ENCODE measurements at places on chromosomes 6 and 20.

- no peak for DNase-seq
These were observed 9.3 kb downstream of the TRAPPC3L start for GRCh38 chr6:116536216-116536621.

DNA sequence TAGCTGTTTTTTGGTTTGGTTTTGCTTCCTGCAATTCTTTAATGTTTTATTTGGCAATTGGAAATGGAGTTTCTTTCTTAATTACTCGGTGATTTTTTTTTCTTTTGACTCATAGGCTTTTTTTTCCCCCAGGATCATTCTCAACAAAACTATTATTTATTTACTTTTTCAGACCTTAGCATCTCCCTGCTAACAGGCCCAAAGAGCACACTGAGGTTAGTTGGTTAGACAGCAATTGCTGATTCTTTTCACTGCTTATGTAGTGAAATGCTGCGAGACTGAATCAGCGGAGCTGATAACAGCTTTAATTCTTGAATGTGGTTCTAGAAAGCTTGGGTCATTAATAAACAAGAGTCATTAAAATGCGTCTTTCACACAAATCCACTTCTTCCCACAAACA, 79.1 kb upstream of the ZFP64 start:
- no peak for DNase-seq

DNA sequence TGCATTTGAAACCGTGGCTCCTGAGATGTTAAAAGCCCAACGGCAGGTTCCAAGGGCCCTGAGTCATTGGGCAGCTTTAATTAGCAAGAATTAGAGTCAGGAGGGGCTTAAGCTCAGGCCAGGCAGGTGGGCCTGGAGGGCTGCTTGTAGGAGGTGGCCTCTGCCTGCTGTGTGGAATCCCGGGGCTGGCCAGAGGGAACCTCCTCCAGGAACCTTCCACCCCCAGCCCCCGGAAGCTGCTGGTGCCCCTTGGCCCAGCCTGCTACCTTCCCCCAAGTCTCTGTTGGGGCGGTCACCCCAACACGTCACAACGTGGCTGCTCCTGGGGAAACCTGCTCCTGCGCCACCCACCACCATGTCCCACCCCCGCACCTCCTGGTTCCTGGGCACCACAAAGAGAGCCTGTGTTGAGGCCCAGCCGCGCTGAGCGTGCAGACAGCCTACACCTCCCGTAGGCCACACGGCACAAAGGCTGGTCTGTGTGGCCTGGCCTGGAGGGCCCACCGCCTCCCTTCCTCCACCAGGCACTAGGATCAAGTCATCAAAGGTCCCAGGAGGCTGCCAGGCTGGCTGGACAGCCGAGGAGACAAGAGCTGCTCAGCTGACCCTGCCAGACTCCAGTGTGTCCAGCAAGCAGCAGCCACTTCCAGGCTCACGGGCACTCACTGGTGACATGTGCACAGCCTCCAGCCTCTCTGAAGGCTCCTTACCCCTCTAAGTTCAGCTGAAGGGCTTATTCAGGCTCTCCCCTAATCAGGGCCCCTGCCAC, 86.3 kb downstream of the SNX5 start:
- DNase-seq: no peak

GRCh38 chr6:84227044-84227433, 404 bp downstream of the CEP162 start:
- no peak for DNase-seq

DNA sequence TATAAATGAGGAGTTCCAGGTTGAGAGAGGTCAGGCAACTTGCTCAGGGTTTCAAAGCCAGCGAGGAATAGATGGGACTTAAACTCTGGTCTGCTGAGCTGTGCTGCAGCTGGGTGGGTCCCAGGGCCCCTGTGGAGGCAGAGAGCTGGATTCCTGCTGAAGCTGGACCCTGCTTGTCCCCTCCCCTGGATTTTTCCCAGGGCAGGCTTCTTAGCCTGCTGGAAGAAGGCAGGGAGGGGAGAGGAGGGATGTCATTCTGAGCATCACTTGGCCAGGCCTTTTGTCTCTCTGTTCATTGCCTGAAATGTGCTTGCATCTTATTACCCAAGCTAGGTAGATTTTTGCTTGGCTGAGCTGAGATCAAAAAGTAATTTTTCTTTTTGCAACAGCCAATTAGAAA, 133.7 kb downstream of the DHX35 start:
- DNase-seq: no peak

- no peak for DNase-seq
These were observed 325.0 kb downstream of the PREX1 start for GRCh38 chr20:48502758-48503157.

DNA sequence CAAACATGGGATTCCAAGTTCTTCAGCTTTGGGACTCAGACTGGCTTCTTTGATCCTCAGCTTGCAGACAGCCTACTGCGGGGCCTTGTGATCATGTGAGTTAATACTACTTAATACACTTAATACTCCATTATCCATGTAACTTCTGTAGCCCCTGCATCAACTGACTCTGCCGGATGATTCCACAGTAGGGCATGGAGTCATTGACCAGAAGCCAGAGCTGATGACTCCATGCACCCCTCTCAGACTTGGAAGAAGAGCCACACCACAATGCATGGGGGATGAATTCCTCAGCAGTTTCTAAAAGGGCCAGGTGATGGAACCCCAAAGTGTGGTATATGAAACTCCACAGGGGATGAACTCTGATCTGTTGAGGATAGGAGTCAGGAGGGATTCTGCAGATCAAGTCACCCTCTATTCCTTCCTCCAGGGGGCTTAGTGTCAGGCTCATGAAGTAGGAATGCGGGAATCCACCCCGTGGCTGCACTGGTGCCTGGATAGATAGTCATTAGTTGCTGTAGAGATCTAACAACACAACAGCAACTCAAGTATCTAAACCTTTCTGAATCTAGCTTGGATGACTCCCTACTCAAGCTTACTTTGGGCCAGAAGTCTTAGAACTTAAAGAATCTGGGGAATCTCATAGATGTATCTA, 70.2 kb downstream of the GPR6 start:
- no peak for DNase-seq

GRCh38 chr20:33005132-33005566, 916 bp upstream of the SUN5 start:
- DNase-seq: no peak

- no peak for DNase-seq
These were observed 19.2 kb upstream of the GLP1R start for GRCh38 chr6:39029156-39030011.

DNA sequence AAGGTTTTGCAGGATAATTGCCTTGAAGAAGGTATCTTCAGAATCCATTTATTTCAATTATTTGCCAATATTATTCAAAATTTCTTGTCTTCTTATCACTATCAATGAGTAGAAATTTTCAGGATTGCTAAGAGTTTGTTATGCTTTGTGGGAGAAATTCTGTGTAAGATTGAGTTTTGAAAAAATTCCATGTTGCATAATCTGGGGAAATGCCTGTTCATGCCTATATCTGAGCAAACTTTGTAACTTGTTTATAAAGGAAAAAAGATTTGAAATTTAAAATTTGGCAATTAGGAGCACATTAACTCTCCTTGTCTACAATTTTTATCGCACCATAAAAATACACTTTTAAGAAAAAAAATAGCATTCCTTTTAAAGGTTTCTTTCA, 39.8 kb upstream of the EDN1 start:
- DNase-seq: no peak

GRCh38 chr20:25048519-25048952, 9.4 kb downstream of the ACSS1 start:
- no peak for DNase-seq

- DNase-seq: no peak
These were observed 76.7 kb upstream of the FOXO3 start for GRCh38 chr6:108484016-108484415.

DNA sequence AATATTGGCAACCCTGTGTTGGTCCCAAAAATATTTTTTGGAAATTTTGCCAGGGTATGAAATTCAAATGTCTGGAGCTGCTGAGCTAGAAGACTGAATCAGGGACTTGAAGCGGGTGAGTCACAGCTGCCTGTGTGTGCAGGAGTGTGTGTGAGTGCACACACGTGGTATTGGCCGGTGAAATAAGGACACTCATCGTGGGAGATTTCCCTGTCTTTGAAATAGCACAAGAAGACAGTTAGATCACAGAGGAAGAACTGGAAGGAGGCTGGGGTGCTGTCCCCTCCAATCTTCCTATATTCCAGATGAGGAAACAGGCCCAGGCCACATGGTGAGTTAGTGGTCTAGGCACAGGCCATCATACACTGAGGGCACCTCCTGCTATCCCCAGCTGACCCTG, 123.8 kb upstream of the MLN start:
- peak; percentile 19 for DNase-seq

- no peak for DNase-seq
These were observed 17.3 kb upstream of the CCDC167 start for GRCh38 chr6:37516920-37517405.

DNA sequence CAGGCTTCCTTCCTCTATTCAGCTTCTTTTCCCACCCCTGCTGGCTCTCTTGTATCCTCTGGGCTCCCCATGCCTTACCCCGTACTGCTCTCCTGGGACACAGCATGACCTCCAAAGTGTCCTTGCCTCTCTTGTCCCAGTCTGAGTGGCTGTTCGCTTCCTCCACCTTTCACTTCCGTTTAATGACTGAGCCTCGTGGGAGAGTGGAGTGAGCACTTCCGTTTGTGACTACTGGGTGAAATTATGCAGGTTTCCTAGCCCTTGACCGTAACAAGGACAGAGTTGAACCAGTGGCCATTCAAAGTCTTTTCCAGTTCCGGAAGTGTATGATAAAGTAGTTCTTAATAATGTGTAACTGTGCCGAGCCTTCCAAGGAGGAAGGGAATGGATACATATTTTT, 109.2 kb downstream of the ARID1B start:
- no peak for DNase-seq

DNA sequence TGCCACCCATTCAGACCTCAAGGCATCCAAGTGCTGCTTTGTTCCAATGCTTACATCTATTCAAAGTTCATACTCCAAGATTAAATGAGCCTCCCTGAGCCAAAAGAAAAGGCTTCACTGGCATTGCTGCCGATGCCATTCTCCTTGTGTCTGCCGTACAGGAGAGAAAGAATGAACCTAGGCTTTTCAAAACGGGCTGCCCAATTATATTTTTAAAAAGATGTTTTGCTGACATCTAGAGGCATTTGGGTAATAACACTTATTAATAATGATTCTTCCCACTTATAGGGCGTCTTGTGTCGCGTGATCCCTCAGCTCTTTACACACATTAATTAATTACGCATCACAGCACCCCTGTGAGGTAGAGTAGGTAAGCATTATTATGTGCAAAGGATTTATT, 545.6 kb downstream of the PKHD1 start:
- DNase-seq: no peak

DNA sequence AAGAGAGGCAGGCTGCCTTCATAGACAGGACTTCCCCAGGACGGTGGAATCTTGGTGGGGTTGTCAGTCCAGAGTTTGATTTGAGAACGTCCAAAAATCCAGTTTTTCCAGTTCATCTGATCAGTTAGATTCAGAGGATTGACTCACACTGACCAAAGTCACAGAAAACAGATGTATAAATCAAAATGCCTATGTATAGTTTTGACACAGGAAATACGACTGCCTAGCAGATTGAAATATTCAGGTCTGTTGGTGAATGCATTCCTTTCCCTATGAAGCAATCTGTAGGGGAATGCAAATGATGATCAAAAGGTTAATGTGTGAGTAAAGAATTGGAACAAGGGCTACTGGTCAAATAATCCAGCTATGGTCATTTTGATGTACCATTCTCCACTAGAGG, 29.7 kb upstream of the GFOD1 start:
- peak; percentile 74 for DNase-seq
